T-helper 1 cell treated with Interleukin-12 subunit alpha and Interleukin-12 subunit beta and Interleukin-4 antibody, amounts not matched to agents 30 ng/mL and 1 ng/mL, for 36 hours (primary cell): ENCODE measurements at places on chromosomes 2 and 18. TPM values are rescaled to one million over a fixed set of nuclear protein-coding genes. Genes with fewer than 3 reads are reported as not detected.

Gene DAW1
- not detected in 2 replicates for total RNA-seq

Gene SLC25A52
- not detected in 2 replicates for total RNA-seq

Gene SGPP2
- total RNA-seq, result 14.8 and 17.2 TPM in 2 replicates

Gene KCNK3
- total RNA-seq, result not detected in 2 replicates

Gene RFTN2
- not detected in 2 replicates for total RNA-seq

Gene LNPK
- 34.9 and 35.6 TPM in 2 replicates for total RNA-seq
